HT-29 (cell line): ENCODE measurements at places on chromosomes 16 and 17. TPM values are rescaled to one million over a fixed set of nuclear protein-coding genes. Genes with fewer than 3 reads are reported as not detected.

- no peak for DNase-seq
Measured at GRCh38 chr16:53281280-53281679, 153.0 kb upstream of the RBL2 start.

The NPIPB13 gene
- total RNA-seq, result 0.39 and 1.0 TPM in 2 replicates

DNA sequence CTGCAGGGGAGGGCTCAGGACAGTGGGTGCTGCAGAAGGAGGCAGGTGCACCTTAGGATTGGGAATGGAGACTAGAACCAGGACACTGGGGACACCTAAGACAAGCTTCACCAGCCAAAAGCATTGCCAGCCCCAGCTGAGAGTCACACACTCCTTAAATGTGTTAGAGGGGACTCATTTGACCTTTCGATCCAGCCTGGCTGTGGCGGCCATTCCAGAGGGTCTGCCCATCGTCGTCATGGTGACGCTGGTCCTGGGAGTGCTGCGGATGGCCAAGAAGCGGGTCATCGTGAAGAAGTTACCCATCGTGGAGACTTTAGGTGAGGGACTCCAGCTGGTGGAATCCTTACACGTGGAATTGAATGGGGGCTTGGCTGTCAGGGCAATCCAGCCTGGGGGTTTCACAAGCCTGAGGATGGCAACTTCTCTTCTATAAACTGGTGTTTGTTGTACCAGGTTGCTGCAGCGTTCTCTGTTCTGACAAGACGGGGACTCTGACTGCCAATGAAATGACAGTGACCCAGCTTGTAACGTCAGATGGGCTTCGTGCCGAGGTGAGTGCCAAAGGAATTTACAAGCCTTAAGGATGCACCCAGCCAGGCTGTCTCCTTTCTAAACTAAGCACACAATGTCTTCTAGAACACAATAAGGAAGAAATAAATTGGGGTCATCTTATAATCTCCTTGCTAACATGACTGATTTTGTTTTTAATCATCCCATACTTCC, 65.3 kb downstream of the MEAK7 start:
- DNase-seq, result no peak

- DNase-seq, result no peak
Measured at GRCh38 chr17:2251098-2251497, 52.5 kb downstream of the SMG6 start.

The SLFN12L gene
- not detected in 2 replicates for total RNA-seq

DNA sequence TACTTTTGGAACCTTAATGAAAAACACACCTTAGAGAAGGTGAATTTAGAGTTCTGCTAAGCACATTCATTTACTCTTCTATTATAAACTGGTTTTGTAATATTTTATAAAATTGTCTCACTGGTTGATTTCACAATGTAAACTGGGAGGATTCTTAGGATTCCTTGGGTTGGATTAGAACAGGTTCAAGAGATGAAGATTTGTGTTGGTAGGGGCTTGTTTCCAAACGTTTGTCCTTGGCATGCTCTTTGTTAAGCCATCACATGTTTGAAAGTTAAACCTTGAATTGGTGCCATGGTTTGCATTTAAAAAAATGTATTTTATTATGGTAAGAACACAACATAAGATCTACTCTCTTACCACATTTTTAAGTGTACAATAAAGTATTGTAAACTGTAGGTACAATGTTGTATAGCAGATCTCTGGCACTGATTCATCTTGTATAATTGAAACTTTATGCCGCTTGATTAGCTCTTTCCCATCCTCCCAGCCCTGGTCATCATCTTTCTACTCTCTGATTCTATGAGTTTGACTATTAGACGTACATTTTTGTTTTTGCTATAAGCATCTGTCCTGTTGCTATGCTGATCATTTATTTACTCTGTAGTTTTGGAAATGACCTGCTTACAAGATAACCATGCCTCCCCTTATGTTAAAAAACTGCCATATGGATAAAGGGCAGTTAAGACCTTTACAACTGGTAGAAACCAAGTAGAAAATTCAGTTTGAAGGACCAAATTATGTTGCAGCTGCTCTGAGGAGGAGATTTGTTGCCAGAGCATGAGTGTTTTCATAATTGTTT, 9.6 kb downstream of the FTO start:
- DNase-seq, result no peak

DNA sequence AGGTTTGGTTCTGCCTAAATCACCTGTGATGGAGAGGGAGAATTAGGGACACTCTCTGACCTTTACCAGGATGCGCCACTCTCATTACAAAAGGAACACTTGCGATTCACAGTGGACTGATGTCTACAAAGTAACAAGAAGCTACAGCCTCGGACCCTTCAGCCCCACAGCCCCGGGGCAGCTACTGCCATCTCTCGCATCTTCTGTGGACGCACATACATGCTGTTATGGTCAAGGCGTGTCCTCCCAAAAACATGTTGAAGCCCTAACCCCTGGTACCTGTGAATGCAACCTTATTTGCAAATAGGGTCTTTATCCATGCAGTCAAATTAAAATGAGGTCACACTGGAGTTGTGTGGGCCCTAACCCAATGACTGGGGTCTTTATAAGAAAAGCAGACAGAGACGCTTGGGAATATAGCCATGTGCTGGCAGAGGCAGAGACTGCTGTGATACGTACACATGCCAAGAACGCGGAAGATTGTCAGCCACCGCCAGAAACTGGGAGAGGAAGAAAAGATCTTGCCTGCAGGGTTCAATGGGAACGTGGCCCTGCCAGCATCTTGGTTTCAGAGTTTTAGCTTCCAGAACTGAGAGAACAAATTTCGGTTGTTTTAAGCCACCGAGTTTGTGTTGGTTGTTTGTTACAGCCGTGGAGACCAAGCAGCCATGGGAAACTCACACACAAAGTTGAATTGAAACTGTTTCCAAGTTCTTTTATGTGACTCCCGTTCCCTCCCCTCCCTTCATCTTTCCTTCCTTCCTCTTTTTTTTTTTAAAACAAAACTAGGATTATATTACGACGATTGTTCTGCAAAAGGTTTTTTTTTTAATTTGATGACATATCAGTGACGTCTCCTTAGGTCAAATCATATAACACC, 23.1 kb downstream of the ATP2C2 start:
- DNase-seq, result no peak

GRCh38 chr16:65038100-65038499, 83.8 kb downstream of the CDH11 start:
- no peak for DNase-seq

The ORC6 gene
- total RNA-seq, result 20.6 and 25.0 TPM in 2 replicates

DNA sequence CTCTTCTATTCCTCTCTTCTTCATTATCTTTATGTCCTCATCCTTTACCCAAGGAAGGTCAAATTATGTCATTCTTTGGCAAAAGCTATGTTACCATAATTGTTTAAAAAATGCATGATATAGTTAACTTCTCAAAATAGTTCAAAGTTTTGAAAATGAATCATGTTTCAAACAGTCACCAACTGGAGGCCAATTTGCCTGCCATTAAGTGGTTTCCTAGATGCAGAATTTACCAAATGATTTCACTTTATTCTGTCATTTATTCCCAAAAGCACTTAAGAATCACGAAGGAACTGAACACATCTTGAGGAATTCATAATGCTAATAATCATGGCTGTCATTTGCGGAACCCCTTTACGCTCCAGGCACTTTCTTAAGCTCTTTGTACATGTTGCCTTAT, 190.9 kb upstream of the CDH11 start:
- DNase-seq, result no peak

GRCh38 chr16:29844575-29845331, 18.3 kb downstream of the CDIPT start:
- DNase-seq, result no peak

- DNase-seq, result no peak
Measured at GRCh38 chr16:840561-841454, 40.3 kb upstream of the GNG13 start.

The CMTM1 gene
- total RNA-seq, result 5.8 and 13.9 TPM in 2 replicates

The SLC13A2 gene
- total RNA-seq, result not detected in 2 replicates

The CRYBA1 gene
- not detected in 2 replicates for total RNA-seq

DNA sequence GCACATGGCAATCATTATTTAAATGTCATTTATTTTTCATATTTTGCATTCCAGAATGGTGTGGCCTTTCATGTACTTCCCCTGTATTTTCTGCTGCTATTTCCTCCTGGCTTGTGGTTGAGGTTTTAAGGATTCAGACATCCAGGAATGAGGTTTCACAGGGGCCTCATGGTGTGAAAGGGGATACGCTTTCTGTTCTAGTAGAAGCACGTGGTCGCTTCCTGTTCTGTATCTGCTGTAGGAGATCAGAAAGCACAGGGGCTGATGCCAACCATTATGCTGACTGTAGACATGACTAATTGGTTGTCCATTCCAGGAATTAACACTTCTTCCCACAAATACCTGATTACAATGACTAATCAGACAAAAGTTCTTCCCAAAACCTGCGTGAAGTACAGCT, 405.9 kb downstream of the SHISA9 start:
- no peak for DNase-seq

GRCh38 chr17:79864147-79864546, 24.9 kb upstream of the CBX4 start:
- no peak for DNase-seq

DNA sequence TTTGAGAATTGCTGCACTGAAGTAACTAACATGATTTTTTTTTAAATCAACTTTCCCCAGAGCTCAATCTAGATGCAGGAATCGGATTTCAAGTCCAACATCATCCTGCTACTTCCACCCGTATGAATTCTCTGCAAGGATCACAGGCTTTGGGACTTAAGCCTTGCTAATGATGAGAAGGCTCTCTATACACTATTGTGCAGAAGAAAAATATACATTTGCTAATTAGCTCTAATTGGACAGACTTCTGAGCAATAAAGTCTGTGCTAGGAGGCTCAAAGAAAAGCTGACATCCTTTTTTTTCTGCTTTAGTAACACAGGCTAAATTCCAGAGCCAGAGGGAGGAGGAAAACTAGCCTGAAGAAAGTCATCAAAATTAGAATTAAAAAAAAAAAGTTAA, 433.6 kb downstream of the PMP22 start:
- DNase-seq, result no peak

GRCh38 chr17:37791447-37792399, 46.9 kb upstream of the HNF1B start:
- DNase-seq, result peak; percentile 85

The C17orf113 gene
- total RNA-seq, result 3.6 and 3.7 TPM in 2 replicates

DNA sequence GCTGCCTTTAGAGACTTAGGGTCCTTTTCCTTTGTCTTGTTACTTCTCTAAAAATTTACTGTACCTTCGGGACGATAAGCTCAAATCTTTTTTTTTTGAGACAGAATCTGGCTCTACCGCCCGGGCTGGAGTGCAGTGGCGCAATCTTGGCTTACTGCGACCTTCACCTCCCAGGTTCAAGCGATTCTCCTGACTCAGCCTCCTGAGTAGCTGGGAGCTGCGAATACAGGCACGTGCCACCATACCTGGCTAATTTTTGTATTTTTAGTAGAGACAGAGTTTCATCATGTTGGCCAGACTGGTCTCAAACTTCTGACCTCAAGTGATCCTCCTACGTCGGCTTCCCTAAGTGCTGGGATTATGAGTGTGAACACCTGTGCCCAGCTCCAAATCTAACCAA, 7.4 kb downstream of the RAD51C start:
- DNase-seq, result no peak
